ENCODE measurements at places on chromosomes 2 and 18.

- no peak for DNase-seq
Observed at GRCh38 chr18:55839343-55839742, 251.4 kb upstream of the TCF4 start.

- no peak for DNase-seq
Observed at GRCh38 chr18:61854578-61855448, 38.0 kb downstream of the RNF152 start.

GRCh38 chr2:157107877-157108276, 149.6 kb upstream of the GALNT5 start:
- no peak for DNase-seq

DNA sequence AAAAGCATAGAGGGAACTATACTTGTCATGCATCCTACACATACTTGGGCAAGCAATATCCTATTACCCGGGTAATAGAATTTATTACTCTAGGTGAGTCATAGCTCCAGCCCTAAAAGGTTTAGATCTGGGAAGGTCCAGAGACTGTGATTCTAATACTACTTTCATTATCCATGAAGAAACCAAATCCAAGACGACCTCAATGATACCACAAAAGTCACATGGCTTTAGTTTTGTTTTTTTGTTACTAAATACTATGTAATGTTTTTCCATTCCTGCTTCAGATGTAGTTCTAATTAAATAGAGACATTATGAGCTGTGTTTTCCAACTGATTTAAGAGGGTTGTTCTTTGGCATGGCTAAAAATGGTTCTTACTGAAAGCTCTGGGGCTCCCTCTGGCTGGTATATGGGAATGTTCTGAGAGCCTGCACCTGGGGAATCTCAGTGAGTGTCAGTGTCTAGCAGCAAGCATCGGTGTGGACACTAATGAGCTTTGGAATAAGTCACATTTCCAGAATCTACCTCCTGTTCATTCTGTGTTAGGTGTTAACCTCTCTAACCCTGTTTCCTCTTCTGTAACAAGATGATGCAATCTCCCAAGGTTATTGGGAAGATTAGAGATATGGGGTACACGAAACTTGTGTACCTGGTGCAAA, 20.5 kb upstream of the IL1RL2 start:
- DNase-seq, result no peak

GRCh38 chr2:121479882-121480522, 50.7 kb upstream of the RNU4ATAC start:
- DNase-seq, result no peak

Measured in stimulated activated CD4-positive, alpha-beta T cell treated with anti-CD3 and anti-CD28 coated beads, Interleukin-4, amount 100 ng/mL, for 4 hours (primary cell).